ENCODE measurements at places on chromosomes 1 and 21.

- DNase-seq = no peak
Measured at GRCh38 chr1:22222723-22223122, 79.8 kb upstream of the WNT4 start.

DNA sequence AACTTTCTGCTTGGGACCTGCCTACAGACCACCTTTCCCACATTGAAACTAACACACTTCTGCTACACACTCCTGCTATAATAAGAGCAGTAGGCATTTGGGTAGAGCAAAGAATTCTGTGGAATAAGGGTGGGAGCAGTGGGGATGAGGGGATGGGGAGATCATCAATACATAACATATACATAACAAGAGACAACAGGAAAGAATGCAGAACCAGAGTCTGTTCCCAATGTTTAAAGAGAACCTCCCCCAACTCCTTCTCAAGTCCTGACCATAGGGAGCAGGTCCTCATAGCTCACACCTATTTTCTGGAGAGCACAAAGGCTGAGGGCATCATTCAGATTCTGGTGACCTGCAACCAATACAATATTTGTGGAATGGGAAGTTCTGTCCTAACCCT, 121.6 kb upstream of the BARHL2 start:
- DNase-seq = no peak

DNA sequence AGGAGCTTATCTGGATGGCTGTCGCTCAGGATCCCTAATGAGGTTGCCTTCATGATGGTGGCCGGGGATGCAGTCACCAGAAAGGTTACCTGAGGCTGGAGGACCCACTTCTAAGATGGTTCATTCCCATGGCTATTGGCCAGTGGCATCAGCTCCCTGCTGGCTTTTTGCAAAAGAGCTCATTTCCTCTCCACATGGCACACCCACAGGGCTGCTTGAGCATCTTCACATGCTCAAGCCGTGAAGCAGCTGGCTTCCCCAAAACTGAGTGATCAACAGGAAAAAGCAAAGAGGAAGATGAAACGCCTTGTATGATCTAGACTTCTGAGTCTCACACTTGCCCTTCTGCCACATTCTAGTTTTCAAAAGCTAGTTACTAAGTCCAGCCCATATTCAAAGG, 124.6 kb upstream of the CXADR start:
- DNase-seq = no peak

GRCh38 chr1:63903947-63904610, 130.3 kb downstream of the ROR1 start:
- DNase-seq = no peak

DNA sequence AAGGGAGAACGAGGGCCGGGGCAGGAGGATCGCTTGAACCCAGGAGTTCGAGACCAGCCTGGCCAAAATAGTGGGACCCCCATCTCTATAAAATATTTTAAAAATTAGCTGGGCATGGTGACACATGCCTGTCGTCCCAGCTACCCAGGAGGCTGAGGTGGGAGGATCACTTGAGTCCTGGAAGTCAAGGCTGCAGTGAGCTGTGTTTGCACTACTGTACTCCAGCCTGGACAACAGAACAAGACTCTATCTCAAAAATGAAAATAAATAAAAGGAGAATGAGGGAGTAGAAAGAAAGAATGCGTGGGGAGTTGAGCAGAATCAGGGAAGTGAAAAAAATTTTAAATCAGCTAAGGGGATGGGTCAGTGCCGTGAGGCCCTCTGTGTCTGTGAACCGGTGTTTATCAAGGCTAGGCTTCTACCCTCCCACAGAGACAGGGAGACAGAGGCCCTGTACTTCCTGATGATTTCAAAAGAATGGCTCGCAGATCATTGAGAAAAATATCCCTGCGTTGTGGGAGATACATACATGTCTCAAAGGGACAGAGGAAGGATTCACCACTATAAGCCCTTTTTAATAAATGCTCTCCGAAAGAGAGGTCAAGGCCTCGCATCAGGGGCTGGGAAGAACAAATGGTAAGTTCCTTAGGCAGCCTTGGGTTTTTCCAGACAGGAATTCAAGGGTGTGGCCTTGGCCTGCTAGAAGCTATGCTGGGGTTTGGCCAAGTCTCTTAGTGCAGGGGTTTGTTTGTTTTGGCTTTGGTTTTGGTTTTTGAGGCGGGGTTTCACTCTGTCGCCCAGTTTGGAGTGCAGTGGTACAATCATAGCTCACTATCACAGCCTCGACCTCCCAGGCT, 20.7 kb downstream of the IL10RB start:
- DNase-seq = peak; percentile 46

GRCh38 chr1:174217787-174218574, 58.7 kb downstream of the RABGAP1L start:
- DNase-seq = no peak

GRCh38 chr1:231286603-231287002, 45.6 kb downstream of the GNPAT start:
- DNase-seq = no peak

DNA sequence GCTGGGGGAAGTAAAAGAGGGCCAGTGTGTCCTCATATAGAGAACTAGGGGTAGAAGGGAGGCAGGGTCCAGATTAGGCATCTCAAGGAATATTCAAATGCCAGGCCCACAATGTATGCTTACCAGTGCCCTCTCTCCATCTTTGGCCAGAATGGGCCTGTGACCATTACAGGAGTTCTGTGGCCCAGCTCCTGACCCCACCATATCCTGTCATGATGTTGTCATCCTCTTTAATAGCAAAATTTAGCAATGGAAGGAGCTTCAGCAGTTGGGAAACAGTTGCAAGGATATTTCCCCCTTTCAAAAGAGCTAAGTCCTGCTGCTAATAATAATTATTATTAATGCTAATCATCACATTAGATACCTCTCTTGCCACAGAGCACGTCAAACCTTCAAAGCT, 49.3 kb upstream of the JUN start:
- no peak for DNase-seq

- no peak for DNase-seq
Measured at GRCh38 chr21:26238646-26239045, 68.1 kb upstream of the APP start.

GRCh38 chr1:19130468-19130867, 79.6 kb downstream of the UBR4 start:
- DNase-seq = no peak

DNA sequence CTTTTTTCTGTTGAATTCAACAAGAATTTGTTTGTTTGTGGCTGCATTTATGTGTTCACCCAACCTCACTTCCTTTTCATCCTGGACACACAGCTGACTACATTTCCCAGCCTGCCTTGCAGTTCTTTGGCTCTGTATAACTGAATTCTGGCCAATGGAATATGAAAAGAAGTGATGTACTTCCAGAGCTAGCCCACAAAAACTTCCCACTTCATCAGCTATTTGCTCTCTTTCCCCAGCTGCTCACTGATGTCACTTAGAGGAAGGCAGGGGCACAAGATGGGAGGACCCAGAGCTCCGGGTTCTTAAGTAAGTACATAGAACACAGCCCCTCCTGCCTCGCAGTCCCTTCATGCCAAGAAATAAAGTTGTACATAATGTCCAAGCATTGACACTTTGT, 235.0 kb upstream of the FGGY start:
- DNase-seq = no peak

DNA sequence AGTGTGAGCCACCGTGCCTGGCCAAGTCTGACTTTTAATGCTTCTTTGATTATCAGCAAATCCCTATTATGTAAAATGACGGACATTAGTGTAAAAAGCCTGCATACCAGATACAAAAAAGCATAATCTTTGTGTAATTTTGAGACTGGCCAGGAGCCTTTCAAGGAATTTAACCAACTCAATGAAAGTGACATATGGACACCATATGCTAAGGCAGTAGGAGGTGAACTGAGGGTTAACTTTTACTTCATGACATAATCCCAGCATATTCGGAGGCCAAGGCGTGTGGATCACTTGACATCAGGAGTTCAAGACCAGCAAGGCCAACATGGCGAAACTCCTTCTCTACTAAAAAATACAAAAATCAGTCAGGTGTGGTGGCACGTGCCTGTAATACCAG, 94.6 kb downstream of the EIF4G3 start:
- DNase-seq = no peak

GRCh38 chr1:27614625-27615344, 10.8 kb upstream of the AHDC1 start:
- no peak for DNase-seq

- no peak for DNase-seq
Measured at GRCh38 chr1:156065212-156065611, 4.3 kb downstream of the RAB25 start.

DNA sequence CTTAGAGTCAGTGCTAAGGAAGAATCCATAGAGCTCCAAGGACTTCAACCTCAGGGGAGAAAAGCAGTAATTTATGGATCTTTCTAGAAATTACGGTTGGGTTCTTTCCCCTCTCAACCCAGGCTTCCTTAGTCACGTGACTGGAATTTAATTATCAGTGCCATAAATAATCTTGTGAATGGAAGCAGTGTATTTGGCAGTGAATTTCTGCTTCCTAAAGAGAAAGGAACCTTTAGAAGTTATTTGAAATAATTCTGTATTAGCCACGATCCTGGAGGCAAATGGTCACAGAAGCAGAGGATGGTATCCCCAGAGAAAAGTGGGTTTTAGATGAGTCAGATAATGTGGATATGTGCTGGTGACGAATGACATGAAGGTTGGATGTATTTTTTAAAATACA, 89.6 kb downstream of the NFIA start:
- DNase-seq = no peak

DNA sequence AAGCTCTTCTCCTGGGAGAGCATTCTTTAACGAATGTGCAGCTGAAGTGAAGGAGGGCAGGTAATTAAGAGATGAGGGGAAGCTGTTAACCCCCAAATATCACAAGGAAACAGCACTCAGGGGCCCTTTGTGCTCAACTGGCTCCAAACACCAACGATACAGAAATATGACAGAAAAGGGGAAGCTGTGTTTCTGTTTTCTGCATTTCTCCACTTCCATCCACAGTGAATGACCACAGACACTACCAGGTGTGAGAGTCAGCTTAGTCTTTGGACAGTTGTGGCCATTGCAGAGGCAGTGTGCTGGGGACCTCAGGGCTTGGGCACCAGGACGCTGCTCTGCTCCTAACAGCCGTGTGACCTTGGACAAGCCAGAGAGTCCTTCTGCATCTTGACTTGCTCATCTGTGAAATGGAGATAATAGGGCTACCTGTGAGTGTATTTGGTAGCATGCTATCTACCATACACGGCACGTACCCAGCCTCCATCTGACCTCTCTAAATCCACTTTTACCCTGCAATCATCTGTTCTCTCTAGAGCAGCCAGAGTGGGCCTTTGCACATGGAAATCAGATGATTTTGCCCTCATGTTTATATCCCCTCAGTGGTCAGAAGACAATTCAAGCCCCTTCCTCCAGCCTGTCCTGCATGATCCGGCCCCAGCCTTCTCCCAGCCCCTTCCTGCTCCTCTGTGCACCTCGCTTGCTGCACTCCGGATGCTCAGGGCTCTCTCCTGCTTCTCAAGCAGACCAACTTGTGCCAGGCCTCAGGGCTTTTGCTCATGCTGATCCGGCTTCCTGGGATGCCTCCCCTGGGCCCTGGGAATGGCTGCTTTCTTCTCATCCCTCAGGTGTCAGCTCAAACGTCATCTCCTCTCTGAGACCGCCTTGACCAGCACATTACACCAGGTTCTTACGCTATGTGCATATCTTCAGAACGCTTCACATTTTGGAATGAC, 4.7 kb upstream of the TINAGL1 start:
- DNase-seq = no peak

- no peak for DNase-seq
Measured at GRCh38 chr1:109283748-109284600, 1.0 kb upstream of the PSRC1 start.

GRCh38 chr1:117364240-117364639, 3.0 kb upstream of the MAN1A2 start:
- DNase-seq = no peak

DNA sequence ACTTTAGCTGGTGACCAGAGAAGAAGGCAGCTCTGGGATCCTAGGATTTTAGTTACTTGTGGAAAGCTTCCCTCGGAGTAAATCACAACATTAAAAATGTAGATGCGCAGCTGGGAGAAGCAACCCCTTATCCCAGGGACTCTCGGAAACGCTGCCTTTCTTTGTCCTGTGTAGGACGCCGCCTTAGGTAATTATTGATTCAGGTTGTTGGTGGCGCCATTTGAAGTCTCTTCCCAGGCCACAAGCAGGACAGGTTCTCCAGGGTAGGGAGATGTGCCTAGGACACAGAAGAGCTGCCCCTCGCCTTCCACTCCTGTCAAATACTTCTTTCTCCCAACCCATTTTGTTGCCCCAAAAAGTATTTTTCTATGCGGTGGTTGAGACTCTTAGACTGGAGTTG, 10.3 kb downstream of the SLC37A1 start:
- peak; percentile 57 for DNase-seq

DNA sequence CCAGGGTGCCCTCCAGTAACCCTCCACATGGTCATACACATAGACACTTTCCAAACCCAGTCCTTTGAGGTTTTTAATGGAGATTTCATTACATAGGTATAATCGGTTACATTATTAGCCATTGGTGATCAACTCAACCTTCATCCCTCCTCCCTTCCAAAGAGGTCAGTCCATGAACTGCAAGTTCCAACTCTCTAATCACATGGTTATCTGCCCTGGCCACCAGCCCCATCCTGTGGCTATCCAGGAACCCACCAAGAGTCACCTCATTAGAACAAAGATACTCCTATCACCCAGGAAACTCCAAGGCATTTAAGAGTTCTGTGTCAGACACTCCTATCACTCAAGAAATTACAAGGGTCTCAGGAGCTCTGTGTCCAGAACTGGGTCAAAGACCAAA, 12.2 kb downstream of the ATP1A4 start:
- DNase-seq = no peak

DNA sequence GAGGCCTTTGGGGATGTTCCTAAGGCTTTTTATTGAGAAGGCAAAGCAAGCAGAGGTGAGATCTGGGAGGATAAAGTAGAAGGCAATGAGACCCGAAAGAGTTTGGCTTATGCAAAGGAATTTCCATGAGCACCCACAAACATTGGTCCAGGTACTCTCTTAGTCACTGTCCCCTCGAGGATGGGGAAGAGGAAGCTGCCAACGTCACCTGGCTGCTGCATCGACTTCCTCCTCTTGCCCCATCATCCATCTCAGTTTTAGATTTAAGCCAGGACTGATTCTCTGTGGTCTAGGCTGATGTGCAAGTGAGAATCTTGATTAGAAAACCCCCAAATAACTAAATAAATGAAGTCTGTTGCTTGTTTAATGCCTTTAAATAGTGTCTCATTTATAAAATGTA, 28.7 kb downstream of the RUNX1 start:
- no peak for DNase-seq

GRCh38 chr1:114236517-114236916, 82.8 kb upstream of the SYT6 start:
- no peak for DNase-seq

DNA sequence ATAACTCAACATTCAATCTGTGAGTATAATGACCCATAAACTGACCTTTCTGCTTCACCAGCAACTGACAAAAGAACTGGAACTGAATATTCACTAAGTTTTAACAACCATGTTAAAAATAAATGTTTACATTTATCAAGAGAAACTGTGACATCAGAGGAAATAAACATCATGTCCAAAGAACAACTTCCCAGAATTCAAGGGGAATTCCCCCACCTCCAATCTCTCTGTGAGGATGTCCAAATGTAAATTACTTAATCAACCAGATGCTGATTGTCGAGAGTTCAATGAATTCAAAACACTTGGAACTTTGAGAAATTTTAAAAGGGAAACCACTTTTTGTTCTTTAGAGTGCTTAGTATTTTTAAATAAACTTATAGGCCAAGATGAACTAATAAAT, 365.6 kb upstream of the ADGRL2 start:
- DNase-seq = no peak

Data from NCI-H1092 (cell line).